Fibroblast of skin of left quadriceps (primary cell): ENCODE measurements at places on chromosomes 16 and 17.

DNA sequence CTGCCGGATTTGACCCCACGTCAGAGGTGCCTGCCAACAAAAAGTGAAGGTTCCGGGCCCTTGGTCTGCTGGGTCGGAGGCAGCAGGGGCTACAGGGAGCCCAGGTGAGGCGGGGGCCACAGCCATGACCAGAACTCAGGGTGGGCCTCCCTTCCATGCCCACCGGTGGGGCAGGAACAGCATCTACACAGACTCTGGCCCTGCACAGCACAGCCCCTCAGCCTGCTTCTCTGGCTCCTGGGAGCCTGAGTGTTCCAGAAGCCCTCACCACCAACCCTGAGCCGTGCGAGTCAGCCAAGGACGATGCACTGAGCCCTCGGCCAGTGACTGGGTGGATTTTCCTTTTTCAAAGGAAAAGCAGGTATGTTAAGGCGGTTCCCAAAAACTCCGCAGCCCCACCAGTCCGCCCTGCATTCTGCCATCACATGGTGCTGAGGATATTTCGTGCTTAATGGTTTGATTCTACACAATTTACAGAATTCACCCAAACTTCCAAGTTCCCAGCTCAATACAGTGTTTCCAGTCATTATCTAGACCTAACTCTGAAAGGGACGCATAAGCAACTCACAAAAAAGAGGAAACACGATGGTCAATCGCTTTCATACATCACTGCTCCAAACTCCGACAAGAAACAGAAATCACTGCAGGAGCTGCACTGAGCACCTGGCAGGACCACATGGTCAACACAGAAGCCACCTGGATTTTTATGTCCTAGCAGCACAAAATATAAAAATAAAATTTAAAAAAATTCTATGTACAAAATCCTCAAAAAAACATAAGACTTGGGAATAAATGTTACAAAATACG, 19.4 kb upstream of the C16orf95 start:
- DNase-seq: no peak

DNA sequence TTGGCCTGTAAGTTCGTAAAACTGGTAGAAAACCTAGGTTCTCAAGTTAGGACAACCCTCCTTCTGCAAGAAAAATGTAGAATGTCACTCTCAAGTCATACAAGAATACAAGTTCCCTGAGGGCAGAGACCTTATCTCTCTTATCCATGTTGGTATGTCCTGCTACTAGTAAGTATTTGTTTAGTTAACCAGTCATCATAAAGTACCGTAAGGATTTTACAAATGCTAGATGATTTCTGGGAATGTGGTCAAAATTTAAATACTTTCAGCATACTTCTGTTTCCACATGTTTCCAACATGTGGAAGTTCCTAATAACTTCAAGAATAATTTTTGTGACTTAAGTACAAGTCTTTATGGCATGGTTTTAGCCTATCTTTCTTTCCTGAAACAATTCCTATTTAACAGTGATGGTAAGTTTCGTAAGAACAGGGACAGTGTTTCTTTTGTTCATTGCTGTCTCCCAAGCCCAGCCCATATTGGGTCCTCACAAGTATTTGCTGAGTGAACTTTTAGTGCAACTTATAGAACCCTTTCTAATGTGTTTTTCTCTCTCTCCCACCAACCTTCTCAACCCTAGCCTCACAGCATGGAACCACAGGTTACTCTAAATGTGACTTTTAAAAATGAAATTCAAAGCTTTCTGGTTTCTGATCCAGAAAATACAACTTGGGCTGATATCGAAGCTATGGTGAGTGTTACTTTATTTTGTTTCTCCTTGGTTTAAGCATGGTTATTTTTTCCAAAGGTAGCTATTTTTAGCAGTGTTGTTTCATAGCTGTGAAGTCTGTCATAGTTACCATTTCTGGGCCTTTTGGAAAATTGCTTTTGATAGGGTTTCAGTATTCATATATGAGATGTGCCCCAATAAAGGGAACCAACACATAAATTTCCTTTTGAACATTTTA, 4.5 kb downstream of the NBR1 start:
- DNase-seq: peak; percentile 65

DNA sequence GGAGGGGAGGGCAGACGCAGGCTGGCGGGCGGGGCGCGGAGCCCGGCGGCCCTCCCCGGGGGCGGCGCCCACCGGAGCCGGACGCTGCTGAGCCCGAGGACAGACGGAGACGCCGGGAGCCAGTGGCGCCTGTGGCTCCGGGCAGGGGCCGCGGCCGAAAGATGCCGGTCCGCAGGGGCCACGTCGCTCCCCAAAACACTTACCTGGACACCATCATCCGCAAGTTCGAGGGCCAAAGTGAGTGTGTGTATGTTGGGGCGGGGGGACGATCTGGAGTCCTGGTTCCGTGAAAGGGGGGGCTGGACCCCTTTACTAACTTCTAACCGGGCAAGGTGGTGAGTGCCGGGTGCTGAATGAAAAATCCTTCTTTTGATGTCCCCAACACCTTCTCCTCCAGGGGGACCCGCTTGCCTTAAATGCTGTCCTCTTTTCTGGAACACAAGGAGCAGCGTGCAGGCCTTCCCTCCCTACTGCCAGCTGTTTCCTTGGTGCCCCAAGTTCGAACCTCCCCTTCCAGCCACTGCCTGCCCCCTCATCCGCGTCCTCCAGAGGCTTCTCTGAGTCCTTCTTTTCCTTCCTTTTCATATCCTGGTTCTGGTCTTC, at the start of gene KCNH6:
KCNH6 (plus strand) TSS at position 106 of the 603 bp plus-strand sequence; CDS start at position 162, 56 bp downstream.
- no peak for DNase-seq

GRCh38 chr16:9854675-9855074, 327.6 kb downstream of the GRIN2A start:
- peak; percentile 83 for DNase-seq

GRCh38 chr16:57394444-57394843, 10.1 kb upstream of the CCL17 start:
- DNase-seq: no peak

DNA sequence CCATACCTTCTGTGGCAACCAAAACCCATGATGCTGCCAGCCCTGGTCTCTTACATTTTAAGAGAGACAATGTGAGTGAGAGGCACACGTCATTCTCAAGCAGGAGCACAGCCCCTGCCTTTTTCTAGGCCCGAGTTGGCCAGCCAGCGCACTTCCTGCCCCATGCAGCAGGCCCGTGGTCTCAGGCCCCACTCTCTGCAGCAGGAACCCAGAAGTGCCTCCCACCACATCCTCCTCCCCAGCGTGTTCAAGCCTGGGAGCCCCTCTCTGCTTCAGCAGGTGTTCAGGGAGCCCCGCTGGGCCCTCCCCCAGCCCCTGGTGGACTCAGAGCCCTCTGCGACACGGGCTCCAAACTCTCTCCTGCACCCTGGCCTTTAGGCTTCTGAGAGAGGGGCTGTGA, 30.5 kb downstream of the ITGAE start:
- no peak for DNase-seq

GRCh38 chr17:1999557-2000251, 25.4 kb downstream of the RTN4RL1 start:
- no peak for DNase-seq

DNA sequence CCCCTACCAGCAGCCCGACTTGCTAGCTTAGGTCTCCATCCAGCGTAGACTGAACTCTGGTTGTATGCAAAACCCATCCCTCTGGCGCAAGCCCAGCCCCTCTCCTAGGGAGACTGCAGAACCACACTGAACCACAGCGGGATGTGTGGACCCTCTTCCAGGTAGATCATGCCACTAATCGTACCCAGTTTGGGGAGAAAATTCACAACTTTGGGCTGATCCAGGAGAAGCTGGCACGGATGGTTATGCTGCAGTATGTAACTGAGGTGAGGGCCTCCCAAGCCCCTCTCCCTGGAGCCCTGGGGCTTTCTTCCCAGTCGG, 3.2 kb downstream of the ACADVL start:
- DNase-seq: no peak

DNA sequence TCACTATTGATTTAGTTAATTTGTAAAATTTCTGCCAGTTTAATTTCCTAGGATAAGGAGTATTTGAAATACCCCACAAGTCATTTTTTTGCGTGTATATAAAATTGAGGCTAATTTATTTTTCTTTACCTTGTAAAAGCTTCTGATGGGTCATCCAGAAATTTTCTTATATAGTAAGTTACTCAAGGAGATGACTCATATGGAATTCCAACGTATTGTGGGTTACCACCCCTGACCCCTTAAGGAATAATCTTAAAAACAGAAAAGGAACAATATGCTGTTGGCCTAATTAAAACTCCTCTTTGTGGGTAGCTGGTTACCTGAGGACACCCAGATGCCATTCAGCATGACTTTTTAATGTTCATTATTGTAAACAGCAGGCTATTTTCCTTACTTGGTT, 13.6 kb downstream of the HEATR6 start:
- DNase-seq: no peak

DNA sequence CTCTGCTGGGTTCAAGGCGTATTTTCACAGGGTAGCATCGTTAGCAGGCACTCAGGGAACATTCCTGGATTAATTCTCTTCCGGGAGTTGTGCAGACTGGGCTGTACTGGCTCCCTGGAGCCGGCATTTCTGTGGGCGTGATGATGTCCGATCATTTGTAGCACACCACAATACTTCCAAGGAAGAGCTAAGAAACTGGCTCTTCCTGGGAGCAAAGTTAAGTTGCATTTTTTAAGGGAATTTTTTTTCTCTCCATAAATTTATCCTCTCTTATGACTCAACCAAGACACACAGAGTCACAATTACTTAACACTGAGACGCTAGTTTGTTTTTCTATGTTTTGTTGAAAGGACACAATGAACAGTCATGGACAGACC, 211.6 kb upstream of the FOXF1 start:
- no peak for DNase-seq

GRCh38 chr17:76385892-76386786, 1.7 kb downstream of the SPHK1 start:
- DNase-seq: no peak

- DNase-seq: no peak
Measured at GRCh38 chr16:22120440-22120839, 28.1 kb downstream of the VWA3A start.

DNA sequence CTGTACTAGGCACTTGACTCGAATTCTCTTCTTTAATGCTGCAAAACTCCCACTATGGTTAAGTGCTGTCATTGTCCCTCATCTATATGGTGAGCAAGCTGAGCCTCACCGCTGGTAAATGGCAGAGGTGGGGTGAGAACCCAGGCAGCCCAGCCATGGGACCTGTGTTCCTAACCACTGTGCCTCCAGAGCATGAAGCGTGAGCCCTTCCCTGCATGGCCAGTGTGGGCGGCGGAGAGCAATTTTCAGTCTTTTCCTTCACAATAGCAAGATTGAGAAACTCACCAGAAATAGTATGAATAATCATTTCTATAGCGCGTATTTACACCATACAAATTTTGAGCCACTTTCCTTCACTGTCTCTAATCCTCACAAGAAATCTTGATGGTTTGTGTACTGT, 9.2 kb downstream of the BFAR start:
- DNase-seq: no peak

- DNase-seq: peak; percentile 44
Measured at GRCh38 chr16:69709456-69710084, 16.8 kb downstream of the NQO1 start.

GRCh38 chr17:77610972-77611521, 347.5 kb upstream of the TNRC6C start:
- peak; percentile 61 for DNase-seq
